Choroid plexus epithelial cell (primary cell): ENCODE measurements at places on chromosomes 7 and 10.

GRCh38 chr10:51972733-51973346, 273.4 kb upstream of the CSTF2T start:
- peak; percentile 4 for DNase-seq

DNA sequence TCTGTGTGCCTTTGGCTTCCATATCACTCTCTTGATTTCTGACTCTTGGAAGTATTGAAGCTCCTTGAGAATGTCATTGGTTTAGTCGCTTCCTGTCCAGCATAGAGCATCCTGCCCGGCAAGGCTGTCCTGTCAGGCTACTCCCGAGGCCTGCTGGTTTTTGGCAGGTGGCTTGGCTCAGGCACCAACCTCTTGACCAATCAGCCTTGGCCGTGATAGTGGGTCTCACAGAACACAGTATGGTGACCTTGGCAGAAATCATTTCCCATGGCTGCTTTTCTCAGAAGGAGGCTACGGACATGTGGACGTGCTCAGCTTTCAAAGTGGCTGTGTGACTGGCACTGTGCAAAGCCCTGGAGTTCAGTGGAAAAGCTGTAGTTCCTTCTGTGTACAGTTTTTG, 516.9 kb downstream of the REEP3 start:
- DNase-seq: no peak

- peak; percentile 94 for DNase-seq
Measured at GRCh38 chr10:17200912-17201793, at the start of gene TRDMT1. TSS of gene TRDMT1 (minus strand) at chr10:17201672. CDS start at chr10:17201634, 38 bp downstream.

DNA sequence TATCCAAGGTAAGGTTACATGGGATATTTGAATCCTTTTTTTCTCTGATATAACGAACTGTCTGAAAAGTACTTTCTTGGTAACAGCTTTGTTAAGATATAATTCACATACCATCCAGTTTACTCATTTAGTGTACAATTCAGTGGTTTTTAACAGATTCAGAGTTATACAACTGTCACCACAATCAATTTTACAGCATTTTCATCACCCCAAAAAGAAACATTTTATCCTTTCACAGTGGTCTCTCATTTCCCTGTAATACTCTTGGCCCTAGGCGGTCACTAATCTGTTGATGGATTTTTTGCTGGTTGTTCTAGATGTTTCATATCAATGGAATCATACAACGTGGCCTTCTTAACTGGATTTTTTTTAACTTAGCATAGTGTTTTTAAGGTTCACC, 91.6 kb downstream of the GLCCI1 start:
- no peak for DNase-seq

DNA sequence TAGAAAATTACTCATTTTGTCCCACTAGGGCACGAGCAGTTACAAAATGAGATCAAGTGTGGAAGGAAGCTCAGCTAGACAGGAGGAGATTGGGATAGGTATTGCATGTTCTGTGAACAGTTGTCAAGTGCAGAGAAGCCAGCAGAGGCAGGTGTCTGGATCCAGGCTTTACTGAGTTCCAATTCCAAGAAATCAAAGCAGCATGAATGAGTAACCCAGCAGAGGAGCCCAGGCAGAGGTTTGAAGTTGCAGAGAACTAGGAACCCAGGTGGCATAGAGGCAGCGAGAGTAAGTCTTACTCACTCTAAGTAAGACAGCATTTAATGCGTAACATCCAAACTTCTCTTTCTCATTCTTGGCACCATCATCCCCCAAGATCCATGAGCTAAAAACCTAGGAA, 11.8 kb downstream of the MRC1 start:
- no peak for DNase-seq

DNA sequence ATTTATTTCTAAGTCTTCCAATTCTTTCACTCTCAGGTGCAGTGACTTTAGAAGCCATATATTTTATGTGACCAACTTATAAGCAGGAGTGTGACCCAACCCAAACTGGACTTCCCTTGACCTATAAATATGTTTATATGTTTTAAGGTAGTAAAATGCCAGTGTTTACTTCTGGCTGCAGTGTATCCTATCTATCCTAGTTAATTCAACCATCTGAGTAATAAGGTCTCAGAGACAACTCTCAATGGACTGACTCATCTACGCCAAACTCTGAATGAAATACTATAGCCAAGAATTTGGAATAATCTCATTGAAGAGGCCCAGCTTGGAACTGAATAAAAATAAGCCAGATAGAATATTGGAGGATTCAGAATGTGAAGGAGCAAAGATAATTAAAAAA, 544.5 kb upstream of the SORCS1 start:
- no peak for DNase-seq

DNA sequence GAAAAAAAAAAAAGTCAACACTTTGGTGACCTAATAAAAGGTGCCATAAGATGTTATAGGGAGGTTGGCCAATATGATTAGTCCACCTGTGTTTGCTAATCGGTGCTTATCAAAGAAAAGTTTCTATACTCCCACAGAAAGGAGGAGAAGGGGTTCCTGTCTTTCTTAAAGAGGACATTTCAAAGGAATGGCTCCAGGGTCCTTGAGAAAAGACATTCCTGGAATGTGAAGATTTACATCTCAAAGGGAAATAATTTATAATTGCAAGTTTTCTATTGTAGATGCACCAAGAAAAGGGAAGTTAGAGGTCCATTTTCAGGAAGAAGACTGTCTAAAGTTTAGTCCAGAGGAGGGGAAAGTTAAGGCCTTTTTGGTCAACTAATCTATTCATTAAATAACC, 715.3 kb downstream of the NXPH1 start:
- DNase-seq: no peak

GRCh38 chr7:1948301-1948796, 278.3 kb downstream of the ELFN1 start:
- DNase-seq: no peak

GRCh38 chr10:70354556-70354955, 27.9 kb downstream of the LRRC20 start:
- no peak for DNase-seq

GRCh38 chr10:34687434-34688210, 127.5 kb downstream of the PARD3 start:
- DNase-seq: peak; percentile 69

GRCh38 chr10:672992-673391, 16.5 kb downstream of the DIP2C start:
- no peak for DNase-seq

DNA sequence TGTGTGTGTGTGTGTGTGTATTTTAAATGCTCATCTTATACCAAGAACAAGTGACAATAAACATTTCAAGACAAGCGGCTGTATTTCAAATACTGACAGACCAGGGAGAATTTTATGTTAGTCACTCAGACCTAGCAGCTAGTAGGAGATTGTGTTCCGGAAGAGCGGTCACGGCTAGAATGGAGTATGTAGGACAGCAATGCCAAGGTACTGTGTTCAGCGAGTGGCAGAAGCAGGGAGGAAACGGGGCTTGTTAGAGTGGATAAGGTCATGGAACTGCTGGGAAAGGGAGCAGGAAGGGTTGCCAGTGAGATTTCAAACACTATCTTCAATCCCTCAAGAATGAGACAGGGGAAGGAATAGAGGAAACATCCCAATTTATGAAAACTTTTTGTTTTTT, 260.5 kb upstream of the PITRM1 start:
- DNase-seq: no peak
